Activated T-helper 2 cell treated with anti-CD3 and anti-CD28 coated beads, Interferon-gamma antibody, Interleukin-2, Interleukin-4, amounts not matched to agents 10 μg/mL and 5 μg/mL and 100 μg/mL, durations not matched to agents 14 hours and 24 hours and 36 hours (primary cell): ENCODE measurements at places on chromosomes 11 and 22.

GRCh38 chr11:120024046-120024445 lies 113.9 kb downstream of the TRIM29 start:
- DNase-seq: no peak

GRCh38 chr11:65334696-65335295 lies 1.1 kb downstream of the DPF2 start:
- no peak for DNase-seq

DNA sequence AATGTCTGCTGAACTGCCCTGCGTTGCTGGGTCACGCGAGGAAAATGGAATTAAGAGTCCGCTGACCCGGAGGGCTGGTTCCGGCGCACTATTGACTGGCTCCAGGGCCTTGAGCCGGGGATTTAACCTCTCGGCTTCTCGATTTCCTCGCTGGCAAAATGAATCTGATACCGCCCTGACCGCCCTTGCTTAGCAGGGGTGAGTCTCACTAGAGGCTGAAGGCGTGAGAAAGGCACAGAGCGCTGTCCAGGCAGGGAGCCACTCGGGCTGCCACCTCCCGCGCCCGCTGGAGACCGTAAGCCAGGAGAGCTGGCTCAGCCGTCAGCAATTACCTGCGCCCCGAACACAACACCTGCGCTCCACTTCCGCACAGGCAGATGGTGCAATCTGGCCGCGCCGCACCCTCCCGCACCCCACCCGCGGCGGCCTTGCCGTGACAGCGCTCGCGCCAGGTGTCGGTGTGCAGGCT lies 65.6 kb downstream of the BUD13 start:
- DNase-seq: no peak

- no peak for DNase-seq
These were observed 413 bp downstream of the CBX7 start for GRCh38 chr22:39152024-39152510.

- no peak for DNase-seq
These were observed 38.1 kb upstream of the CTTN start for GRCh38 chr11:70360211-70360610.

GRCh38 chr11:1932105-1932480 lies 12.6 kb downstream of the TNNT3 start:
- DNase-seq: no peak

DNA sequence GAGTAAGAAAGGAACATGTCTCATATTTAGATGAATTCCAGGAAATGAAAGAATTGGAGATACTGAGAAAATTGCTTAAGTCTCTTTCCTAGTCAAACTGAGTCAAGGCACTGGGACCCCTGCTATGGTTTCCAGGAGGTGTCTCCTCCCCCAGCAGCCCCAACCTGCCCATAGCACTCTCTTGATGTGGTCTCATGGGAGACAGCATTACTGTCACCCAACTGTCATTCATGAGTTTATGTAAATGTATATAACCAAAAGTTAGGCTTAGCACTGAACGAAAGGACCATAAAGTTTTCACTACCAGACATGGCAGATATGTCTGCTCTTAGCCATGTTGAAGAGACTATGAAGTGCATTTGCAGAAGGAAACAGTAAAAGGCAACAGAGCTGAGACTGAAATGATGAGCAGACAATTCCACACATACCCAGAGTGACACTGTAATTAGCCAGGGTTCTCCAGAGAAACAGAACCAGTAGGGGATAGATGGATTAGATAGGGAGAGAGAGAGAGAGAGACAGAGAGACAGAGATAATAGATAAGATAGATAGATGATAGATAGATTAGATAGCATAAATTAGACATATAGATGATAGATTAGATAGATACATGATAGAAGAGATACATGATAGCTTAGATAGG lies 328.1 kb downstream of the BRD1 start:
- DNase-seq: no peak

- no peak for DNase-seq
These were observed at the start of gene GPR152 for GRCh38 chr11:67452141-67452952. GPR152 (minus strand) TSS chr11:67452729; CDS start chr11:67452724, 5 bp downstream.

GRCh38 chr11:8196749-8197148 lies 27.9 kb upstream of the RIC3 start:
- DNase-seq: no peak

DNA sequence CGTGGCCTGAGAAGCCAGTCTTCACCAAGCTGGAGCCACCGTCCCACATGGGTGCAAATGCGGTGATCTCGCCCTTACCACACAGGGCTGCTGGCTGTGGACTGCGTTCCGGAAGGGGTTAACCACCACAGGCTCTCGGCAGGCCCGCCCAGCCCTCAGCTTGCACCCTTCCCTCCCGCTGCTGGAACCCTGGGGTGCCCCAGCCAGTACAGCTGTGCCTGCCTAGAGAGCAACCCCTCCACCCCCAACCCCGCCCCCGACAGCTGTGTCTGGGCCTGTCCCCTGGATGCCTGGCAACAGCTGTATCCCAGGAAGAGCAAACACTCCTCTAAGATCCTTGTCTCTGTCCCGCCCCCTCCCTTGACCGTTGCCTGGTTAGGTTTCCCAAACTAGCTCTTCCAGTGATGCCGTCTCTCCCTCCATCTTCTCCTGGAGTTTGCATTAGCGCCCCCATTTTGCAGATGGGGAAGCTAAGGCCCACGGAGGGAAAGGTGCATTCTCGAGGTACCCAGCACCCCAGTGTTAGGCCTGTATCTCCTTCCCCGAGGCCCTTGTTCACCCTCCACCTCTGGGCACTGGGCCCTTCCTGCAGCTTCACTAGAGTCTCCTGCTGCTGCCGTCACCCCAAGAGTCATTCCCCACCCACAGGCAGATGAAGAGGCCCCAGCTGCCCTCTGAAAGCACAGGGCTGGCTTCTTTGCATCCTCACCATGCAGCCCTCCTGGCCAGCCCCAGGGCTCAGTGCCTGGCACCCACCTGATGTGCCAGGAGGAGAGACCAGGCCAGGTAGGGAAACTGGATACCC lies 12.6 kb upstream of the COX8A start:
- peak; percentile 39 for DNase-seq

DNA sequence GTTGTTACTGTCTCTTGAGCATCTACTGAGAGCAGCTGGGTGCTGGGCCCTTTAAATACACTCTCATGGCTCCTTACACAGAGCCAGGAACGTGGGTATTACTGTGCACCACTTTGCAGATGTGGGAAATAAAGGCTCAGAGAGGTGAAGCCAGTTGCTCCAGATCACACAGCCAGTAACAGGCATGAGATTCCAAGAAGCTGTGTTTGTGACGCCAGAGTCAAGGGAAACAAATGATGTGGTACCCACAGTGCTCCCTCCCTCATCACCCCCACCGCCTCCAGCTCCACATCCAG lies 1.4 kb upstream of the PRDM11 start:
- no peak for DNase-seq

DNA sequence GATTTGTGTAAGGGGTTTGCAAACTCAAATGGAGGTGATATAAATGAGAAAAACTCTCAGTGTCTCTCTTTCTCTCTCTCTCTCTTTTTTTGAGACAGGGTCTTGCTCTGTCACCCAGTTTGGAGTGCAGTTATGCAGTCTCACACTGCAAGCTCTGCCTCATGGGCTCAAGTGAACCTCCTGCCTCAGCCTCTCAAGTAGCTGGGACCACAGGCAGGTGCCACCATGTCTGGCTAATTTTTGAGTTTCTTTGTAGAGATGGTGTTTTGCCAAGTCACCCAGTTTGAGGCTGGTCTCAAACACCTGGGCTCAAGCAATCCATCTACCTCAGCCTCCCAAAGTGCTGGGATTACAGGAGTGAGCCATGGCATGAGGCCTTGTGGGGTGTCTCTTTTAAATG lies 2.9 kb downstream of the BIRC3 start:
- DNase-seq: no peak

DNA sequence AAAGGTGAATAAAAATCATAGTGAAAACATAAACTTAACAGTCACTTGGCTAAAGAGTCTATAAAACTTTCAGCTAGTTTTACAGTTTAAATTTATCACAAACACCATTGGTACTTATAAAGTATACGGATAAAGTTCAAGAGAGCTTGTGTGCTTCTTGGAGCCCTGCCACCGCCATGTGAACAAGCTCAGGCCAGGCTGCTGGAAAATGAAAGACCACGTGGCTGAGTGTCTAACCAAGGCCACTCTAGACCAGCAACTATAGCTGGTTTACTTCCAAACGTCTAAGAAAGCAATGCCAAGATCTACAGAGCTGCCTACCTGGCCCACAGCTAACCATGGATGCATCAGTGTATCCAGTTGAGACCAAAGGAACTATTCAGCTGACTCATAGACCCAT lies 66.3 kb upstream of the API5 start:
- no peak for DNase-seq

DNA sequence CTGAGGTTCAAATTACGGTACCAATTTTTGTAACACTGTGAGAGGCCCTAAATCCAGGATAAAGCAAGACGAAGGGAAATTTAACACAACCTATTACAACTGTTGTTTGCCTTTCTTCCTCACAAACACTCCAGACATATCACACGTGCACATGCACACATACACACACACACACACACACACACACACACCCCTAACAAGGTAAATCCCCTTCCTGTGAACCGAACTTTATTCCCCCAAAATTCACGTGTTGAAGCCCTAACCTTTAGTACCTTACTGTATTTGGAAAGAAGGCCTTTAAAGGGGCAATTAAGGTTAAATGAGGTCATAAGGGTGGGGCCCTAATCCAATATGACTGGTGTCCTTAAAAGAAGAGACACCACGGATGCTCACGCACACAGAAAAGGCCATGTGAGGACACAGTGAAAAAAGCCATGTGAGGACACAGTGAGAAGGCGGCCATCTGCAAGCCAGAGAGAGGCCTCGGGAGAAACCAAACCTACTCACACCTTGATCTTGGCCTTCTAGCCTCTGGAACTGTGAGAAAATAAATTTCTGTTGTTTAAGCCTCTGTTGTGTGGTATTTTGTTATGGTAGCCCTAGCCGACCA lies 1.8 kb downstream of the SERGEF start:
- DNase-seq: no peak

DNA sequence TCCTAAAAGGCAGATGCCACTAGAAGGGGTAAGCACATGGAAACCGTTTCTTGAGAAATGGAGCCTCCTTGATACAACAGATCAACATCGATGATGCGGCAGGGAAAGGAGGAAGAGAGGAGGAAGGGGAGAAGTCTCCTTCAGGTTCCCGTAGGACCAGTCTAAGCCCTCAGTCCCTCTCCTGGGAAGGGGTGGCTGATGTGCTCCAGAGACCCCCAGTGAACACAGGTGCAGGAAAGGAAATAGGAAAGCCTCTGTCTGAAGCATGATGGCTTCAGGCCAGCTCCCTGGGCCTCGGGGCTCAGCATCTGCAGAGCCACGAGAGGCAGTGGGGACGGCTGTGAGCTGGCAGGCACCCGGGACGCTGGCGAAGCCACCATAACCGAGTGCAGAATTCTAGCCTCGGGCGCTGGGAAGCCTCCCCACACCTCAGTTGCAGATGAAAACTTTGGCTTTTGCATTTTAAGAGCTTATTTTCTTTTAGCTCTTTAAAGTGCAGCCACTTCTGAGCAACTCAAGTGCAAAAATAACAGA lies 1.8 kb downstream of the SPATA19 start:
- no peak for DNase-seq

DNA sequence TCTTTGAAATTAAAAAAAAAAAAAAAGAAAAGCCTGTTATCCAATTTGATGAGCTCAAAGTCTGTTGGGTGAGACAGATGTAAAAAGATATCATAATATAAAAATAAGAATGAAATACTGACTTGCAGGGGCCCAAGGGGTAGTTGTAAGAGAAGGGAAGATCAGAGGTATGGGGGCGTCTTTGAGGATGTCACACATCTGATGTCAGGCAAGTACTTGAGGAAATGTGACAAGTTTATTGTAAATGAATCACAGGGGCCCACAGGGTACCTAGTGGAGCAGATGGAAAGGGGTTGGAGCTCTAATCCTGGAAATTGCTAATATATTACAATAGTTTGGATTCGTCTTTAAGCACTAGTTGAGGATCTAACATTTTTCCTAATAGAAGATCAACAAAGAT lies 131.6 kb downstream of the MAML2 start:
- no peak for DNase-seq

GRCh38 chr11:117170210-117170609 lies 8.3 kb upstream of the SIDT2 start:
- DNase-seq: no peak

DNA sequence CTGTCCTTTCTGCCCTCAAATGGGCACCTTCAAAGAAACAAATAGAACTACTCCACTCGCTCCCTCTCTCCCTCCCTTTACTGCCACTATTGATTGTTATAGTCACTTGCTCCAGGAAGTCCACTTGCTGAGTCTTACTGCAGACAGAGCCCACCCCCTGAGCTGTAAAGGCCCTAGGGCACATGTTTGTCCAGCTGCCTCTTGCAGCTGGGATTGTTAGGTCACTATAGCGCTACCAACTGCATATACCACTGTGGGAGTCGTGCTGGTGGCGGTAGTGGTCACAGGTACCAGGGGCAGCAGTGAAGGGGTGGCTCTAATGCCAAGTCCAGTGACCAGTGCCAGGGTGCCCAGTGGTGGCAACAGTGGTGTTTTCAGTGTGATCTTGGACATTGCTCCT lies 4.4 kb upstream of the SREBF2 start:
- DNase-seq: no peak

GRCh38 chr11:57192316-57192715 lies 10.6 kb downstream of the LRRC55 start:
- DNase-seq: no peak

- DNase-seq: no peak
These were observed at the start of gene CLCF1 for GRCh38 chr11:67372993-67373647. CLCF1 (minus strand) TSS chr11:67373598; CDS start chr11:67373539, 59 bp downstream.

DNA sequence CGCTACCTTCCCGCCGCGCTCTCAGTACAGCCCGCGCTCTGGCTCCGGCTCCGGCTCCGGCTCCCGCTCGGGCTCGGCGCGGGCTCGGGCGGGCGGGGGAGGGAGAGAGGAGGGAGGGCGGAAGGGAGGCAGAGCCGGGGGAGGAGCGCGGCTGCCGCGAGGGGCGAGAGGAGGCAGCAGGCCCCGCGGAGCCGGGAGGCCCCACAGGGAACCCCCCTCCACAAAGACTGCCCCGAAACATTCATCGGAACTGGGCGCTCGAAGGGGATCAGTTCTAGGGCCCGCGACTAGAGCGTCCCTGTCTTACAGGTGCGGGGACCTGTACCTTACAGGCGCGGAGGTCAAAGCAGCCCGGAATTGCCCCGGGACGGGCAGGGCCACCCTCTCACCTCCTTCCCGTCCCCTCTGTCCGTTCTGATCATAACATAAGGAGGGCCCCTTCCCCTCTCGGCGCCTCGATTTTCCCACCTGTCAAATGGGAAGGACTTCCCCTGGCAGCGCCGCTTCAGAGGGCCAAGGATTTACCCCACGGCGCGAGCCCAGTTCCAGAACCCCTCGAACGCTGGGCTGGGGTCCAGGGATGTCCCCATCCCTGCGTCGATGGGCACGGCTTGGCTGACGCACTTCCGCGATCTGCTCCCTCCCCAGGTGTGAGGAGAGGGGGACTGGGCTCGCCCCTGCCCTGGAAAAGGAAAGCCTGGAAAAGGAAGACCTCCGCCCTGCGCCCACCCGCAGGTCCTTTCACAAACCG lies at the start of gene SHISA8:
Gene SHISA8 (minus strand): TSS at position 40 of the 751 bp plus-strand sequence. CDS start 407 bp downstream, outside the sequence.
- DNase-seq: peak; percentile 41

- no peak for DNase-seq
These were observed 12.8 kb downstream of the CXCR5 start for GRCh38 chr11:118896472-118896913.

GRCh38 chr11:11558826-11559225 lies 63.0 kb downstream of the GALNT18 start:
- no peak for DNase-seq

GRCh38 chr11:11592146-11592684 lies 29.6 kb downstream of the GALNT18 start:
- DNase-seq: no peak
